Urinary bladder (tissue), 4 donors: ENCODE measurements at places on chromosomes 7 and 10. TPM values are rescaled to one million over a fixed set of nuclear protein-coding genes. Genes with fewer than 3 reads are reported as not detected.

Gene WDFY4
- total RNA-seq, result 4.9 TPM

Gene GPER1
- 1.9 TPM for total RNA-seq

Gene DEPP1
- 15.5 TPM for total RNA-seq

- no peak for DNase-seq
Observed at GRCh38 chr7:108204281-108204796, 74.2 kb upstream of the LAMB4 start.

GRCh38 chr7:98520356-98520951 is 96.6 kb upstream of the NPTX2 start:
- no peak for DNase-seq

- no peak for DNase-seq
Observed at GRCh38 chr7:107691716-107692115, 31.1 kb downstream of the SLC26A4 start.

- DNase-seq, result no peak
Observed at GRCh38 chr7:129896568-129897382, 56.0 kb downstream of the UBE2H start.

DNA sequence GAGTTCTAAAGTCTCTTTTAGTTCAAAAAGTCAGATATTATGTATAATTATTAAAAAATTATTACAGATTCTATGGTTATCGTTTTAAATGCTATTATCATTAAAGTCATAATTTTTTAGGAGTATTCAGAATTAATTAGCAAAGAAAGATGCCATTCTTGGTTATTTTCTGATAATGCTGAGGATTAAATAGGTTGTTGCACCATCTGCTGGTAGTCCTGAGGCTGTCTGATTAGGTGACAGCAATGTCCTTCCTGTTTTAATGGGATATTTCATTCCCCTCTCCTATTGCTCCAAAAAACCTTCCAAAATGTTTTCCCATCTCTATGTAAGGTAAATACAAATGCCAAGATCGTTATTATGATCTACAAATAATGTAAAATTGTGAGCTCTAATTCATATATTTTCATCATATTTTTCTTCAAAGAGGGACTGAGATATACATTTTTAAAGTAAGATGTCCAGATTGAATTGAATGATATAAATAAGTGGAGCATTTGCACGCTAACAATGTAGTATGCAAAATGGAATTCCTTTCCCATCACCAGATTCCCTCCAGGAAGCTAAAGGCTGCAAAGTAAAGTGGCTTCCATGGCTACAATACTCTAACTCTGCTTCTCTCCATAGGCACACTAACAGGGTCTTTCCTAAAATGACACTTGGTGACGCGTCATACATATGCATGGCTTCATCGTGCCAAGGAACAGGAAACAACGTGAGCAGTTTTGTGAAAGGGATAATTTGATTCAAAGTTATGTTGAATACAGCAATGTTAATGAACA is 58.8 kb upstream of the AKR1E2 start:
- no peak for DNase-seq

- no peak for DNase-seq
Observed at GRCh38 chr7:42485301-42485766, 248.3 kb upstream of the GLI3 start.

DNA sequence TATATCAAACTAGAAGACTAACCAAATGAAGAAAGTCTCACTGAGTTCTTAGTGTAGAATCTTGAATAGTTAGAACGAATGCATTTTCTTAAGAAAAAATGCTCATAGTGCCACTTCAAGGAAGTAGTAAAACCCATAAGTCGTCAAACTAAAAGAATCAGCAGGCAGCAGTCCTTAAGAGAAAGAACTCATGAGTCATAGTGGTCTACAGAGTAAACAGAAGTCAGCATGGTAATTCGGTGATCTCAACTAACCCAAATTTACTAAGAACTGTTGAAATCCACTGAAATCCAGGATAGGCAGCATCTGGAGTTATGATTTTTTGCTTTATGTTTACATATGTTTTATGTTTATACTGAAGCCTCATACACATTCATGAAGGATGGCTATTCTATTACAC is 256.2 kb downstream of the LHFPL3 start:
- no peak for DNase-seq

DNA sequence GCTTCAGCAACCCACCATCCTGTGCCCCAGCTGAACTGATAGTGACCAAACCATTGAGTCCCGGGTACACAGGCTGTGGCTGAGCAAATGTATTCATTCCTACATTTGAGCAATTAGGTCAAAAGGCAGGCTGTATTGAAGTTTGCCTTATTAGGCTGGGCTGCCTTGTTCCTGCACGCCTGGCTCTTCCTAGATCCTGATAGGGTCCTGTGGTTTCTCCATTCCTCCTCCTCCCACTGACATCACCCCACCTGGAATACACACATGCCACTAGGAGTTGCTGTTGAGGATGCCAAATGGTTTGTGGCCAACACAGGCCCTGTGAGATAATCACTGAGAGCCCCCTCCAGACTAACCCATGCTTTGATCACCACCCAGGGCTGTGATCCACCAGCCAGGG is 66.4 kb upstream of the FGFR2 start:
- DNase-seq, result no peak
